ENCODE measurements at places on chromosomes 12 and 14.

GRCh38 chr14:54226103-54226502 lies 170.7 kb upstream of the CDKN3 start:
- DNase-seq = peak; percentile 42

GRCh38 chr12:47763481-47764346 lies 5.0 kb upstream of the RAPGEF3 start:
- peak; percentile 24 for DNase-seq

GRCh38 chr12:121748571-121749265 lies 36.2 kb downstream of the TMEM120B start:
- peak; percentile 90 for DNase-seq

GRCh38 chr12:54853933-54854538 lies at the start of gene MUCL1:
MUCL1 (plus strand) TSS chr12:54854516; CDS start chr12:54854583, 67 bp downstream.
- DNase-seq = peak; percentile 62

- peak; percentile 44 for DNase-seq
Measured at GRCh38 chr14:62654641-62655040, 390.6 kb downstream of the KCNH5 start.

- DNase-seq = no peak
Measured at GRCh38 chr12:93370947-93371346, 6.8 kb upstream of the NUDT4 start.

GRCh38 chr12:110498984-110499706 lies 2.8 kb downstream of the VPS29 start:
- DNase-seq = peak; percentile 55

DNA sequence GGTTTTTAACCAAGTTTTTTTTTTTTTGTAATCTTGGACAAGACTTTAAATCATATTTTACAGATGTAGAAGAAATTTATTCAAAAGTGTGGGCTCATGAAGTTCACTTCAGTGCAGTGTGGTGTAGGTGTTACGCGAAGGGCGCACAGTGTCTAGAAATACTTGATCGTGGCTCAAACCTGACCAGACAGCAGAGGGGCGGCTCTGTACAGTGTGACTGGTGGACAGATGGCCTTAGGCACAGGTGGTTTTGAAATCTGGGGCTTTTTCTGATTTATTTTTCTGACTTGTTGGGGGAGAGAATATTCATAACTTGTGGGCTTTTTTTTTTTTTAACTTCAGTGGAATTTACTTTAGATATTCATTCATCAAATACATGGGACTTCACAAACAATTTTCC lies 179.2 kb downstream of the PELI2 start:
- DNase-seq = no peak

- DNase-seq = no peak
Measured at GRCh38 chr12:12474471-12474928, 88.2 kb downstream of the DUSP16 start.

DNA sequence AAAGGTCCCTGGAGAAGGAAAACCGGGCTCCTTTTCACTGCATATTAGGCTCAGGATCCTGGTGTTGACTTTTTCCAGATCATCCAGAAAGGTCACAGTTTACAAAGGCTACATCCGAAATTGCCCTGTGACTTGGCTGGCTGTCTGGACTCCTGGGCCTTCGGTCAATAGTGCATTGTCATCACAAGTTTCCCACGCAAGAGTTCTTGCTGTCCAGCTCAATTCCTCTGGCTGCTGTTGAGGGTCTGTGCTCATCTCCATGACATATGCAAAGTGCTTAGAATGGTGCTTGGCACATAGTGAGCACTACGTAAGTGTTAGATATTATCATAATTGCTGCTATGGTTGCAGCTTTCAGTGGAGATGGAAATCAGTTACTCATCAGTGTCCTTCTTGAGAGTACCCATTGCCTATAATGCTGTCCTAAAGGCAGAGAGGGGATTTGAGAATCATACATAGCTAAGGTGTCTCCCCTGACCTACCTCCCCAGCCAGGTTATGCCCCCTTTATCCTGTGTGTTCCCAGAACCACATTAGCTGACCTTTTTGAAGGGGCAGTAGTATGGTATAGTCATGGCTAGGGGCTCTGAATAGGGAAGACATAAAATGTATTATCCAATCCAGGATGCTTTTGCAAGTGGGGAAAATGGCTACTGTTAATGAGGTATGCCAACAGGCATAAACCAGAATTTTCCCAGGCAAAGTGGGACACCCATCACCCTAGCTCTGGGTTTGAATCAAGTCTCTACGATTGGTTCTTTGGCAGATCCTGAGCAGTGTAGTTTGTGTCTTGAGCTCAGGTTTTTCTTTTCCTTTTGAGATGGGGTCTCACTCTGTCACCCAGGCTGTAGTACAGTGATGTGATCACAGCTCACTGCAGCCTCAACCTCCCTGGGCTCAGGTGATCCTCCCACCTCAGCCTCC lies 132.0 kb upstream of the CCND2 start:
- DNase-seq = no peak

DNA sequence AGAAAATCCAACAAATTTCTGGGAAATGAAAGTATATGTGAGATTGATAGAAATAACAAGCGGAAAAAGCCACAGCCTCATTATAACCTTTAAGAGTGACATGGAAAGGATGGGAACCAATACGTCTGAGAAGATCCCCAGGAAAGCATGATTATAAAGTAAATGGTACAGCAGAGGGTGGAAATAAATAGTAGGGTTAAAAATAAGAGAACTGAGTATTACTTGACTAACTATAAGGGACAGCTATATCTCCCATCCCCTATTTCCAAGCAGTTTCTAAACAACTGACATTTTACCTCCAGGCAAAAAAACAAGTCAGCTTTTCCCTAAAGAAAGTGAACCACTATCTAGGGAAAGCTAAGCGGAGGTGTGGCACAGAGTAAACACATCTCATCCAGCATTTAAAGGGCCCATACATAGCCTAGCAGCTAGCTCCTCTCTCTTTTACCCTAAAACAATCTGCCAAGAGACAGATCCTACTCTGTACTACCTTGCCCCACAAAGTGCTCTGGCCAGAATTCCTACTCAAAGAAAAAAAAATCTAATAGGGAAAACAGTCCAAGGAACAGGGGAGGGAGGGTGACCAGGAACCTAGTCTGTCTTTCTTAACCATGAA lies 11.2 kb downstream of the OSBPL8 start:
- no peak for DNase-seq

- DNase-seq = peak; percentile 92
Measured at GRCh38 chr12:14416658-14417057, 51.2 kb downstream of the ATF7IP start.

DNA sequence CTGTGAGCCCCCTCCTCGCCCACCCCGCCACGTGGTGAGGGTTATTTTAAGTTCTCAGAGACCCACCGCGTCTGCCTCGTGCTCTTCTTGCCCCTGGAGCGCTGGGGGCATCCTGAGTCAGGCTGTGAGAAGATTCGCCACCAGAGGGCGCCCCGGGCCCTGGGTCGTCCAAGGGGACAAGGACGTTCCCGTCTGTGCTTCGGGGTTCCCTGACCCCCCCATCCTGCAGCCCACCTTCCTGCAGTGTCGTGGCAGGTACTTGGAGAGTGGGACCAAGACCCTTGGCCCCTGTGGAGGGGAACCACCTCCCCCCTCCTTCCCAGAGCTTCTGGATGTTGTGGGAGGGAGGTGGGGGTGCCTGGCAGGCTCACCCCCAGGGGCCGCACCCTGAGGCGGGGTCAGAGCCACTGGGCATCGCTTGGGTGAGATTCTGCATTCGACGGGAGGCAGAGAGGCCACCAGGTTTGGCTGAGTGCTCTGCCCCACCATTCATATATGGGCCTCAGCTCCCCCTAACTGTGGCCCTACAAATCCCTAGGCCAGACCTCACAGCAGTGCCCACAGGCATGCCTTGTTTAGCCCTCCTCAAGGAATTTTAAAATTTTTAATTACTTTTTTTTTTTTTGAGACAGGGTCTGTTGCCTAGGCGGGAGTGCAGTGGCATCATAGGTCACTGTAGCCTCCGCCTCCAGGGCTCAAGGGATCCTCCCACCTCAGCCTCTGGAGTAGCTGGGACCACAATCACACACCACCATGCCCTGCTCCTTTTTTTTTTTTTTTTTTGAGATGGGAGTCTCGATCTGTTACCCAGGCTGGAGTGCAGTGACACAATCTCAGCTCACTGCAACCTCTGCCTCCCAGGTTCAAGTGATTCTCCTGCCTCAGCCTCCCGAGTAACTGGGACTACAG lies 17.0 kb downstream of the RHOF start:
- DNase-seq = no peak

DNA sequence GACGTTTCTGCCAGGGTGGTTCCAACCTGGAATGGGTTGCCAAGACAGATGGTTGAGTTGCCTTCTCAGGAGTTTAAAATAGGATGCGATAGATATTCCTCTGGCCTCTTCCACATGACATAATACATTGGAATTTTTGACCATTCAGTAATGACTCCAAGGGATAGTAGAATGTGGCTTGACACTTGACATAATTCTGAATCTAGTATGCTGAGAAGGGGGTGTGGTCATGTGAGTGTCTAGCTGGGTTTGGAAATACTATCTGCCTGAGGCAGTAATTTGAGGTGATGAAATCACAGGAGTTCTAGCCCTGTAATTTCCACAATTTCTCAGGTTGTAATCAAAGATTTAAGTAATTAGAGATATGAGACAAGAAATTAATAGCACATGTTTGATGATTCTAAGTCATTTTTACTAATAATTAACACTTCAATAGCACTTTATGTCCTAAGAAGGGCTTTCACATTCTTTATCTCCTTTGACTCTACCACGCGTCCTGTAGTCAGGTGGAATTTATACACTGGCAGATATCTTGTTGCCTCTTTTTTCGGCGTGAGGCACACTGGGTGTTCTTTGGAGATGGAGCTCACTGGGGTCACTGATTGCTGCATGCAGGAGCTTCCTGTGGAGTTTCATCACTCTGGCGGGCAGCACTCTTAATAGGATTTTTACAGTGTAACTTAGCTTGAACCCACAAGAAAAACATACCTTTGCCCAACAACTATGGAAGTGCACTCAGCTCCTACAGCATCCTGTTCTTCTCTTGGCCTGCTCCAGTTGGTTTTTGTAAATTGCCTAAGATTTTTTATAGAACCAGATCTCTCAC lies 3.2 kb upstream of the AMIGO2 start:
- DNase-seq = peak; percentile 92

- no peak for DNase-seq
Measured at GRCh38 chr12:98814254-98814653, 169.2 kb downstream of the APAF1 start.

GRCh38 chr14:50812856-50813543 lies 18.0 kb downstream of the NIN start:
- no peak for DNase-seq

- no peak for DNase-seq
Measured at GRCh38 chr12:14907953-14908352, 22.3 kb upstream of the MGP start.

DNA sequence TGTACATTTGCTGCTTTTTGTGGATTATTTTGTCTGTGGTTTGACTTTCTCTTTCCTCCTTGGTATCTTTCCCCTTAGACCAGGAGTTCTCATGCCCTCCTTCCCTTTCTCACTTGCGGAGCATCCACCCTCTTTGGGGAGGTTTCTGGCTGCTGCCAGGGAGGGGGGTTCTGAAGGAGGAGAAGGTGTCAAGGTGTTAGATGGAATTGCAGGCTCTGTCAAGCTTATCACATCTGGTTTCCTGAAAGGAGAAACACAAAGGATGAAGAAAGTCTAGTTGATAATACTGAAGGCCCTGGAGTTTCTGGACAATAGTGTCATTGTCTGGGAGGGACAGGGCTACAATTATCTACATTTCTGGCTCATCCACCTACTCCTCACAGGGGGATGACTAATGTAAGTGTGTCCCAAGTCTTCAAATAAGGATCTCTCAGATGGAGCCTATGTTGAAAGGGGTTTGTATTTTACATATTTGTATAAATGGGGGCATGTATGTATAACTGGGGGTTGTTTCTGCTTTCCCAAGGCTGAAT lies 217.3 kb upstream of the CCDC196 start:
- DNase-seq = no peak

DNA sequence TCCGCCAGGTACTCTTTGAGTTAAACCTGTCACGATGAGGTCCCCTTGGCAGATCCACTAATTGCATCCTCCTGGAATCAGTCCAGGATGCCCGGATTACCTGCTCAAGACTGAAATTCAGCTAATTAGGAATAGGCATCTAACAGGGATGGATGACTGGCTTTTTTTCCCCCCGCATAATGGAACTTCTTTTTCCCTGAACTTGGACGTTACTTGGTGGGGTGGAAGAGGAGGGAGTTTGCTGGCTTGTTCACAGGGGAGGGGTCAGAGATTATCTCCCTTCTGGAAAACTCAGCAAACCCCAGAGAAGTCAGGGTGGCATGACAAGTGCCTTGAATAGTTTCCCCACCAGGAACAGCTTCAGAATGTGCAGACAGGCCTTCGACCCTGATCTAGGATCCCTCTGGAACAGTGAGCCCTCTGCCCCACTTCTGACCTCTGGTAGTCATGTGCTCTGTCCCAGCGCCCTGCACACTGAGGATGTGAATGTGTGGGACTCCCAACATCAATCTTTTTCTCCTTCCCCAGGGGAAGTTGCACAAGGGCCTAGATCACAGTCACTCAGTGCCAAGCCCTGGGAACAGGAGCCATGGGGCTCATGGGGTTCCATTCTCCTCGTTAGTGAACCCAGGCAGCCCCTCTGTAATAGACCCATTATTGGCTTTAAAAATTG lies 142.5 kb downstream of the SMOC1 start:
- DNase-seq = no peak

DNA sequence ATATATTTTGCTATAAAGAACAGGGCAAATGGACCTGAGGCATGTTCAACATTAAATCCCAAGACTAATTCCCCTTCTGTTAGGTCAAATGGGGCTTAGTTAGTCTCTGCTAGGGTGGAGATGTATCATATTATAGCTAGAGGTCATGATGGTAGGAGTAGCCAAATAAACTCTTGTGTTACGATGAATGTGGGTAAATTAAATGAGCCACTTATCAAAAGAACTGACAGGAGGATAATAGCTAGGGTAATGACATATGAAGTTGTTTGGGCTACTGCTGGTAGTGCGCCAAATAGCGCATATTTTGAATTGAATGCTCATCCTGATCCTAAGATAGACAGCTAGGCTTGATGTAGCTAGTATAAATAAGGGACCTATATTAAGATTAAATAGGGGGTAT lies 445.0 kb downstream of the GXYLT1 start:
- DNase-seq = no peak

- DNase-seq = peak; percentile 99
Measured at GRCh38 chr12:46402451-46402850, 29.9 kb upstream of the SLC38A2 start.

- DNase-seq = no peak
Measured at GRCh38 chr12:130953771-130954543, at the start of gene ADGRD1. ADGRD1 (plus strand) TSS chr12:130953907; CDS start chr12:130954466, 559 bp downstream.

GRCh38 chr12:13252616-13253015 lies 56.1 kb downstream of the EMP1 start:
- no peak for DNase-seq

DNA sequence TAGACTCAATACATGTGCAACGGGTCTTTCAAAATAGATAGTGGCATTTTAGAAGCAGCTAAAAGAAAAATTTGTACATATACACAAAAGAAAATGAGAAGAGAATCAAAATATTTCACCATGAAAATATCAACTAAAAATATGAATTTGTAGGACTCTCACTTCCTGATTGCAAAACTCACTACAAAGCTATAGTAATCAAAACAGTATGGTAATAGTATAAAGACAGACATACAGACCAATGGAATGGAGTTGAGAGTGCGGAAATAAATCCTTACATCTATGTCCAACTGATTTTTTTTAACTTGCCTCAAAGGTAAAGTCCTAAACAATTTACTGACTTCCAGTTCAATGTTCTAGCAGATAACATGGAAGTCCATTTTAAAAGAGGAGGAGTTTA lies 13.1 kb downstream of the C2CD5 start:
- no peak for DNase-seq
